Activated T-helper 2 cell treated with anti-CD3 and anti-CD28 coated beads, Interferon-gamma antibody, Interleukin-2, Interleukin-4, amounts not matched to agents 10 μg/mL and 5 μg/mL and 100 μg/mL, durations not matched to agents 14 hours and 24 hours and 36 hours (primary cell): ENCODE measurements at places on chromosomes 5 and 9.

DNA sequence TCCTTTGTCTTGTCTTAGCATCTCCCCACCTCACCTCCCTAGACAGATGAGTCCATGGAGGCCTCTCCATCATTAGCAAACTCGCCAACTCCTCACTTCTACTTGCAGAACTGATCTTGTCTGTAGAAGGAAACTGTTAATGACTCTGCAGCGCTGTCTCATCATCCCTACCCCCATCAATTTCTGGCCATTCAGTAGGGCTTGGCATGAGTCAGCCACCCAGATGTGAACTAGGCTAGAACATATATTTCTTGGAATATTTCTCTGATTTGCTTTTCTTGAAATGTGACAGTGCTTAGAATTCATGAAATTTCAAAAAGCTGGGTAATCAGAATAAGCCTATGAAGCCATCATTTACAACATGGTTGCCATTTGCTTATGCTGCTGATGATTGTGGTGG lies 1125.0 kb upstream of the DMAC1 start:
- no peak for DNase-seq

DNA sequence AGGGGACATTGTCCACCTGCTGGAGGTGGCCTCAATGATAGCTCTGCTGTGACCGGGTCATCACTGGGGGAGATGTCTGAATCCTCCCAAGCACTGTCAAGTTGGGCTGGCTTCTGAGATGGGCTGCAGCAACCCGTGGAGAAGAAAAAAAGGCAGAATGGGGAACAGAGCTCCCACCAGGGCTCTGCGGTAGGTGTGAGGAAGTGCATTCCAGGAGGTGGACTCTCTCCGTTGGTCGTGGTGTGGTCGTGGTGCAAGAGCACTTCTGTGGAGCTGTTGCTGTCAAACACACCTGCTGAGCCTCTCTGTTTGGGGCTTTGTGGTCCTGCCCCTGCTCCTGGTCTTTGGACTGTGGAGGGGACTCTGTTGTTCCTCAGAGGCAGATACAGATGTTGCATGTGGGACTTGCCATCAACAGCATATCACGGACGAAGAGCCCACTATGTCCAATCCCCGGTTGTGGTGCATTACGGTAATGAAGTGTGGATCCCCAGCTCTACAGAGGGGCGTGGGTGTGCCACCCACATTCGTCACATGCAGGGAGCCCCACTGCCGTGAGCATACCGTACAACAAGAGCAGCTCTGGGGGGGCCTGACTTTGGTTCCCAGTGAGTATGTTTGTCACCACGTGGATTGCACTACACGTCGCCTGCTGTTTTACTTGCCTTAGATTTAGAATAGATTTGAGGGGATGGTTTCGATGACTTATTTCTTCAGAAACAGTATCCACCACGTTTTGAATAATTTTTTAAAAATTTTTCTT lies 36.0 kb upstream of the PITX1 start:
- DNase-seq, result no peak

- DNase-seq, result no peak
These were observed 260.4 kb downstream of the FANCC start for GRCh38 chr9:95057101-95057500.

DNA sequence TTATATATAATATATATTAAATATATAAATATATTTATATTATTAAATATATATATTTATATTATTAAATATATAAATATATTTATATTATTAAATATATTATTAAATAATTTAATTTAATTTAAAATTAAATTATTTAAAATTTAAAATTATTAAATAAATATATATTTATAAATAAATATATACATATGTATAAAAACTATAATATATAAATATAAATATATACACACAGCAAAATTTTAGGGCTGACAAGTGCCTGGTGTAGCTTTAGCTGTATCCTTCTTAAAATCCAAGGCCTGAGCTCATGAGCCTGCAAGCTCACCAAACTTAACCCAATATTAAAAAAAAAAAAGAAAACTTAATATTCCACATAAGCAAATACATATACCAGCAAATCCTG lies 53.2 kb downstream of the UBAP2 start:
- no peak for DNase-seq

- DNase-seq, result no peak
These were observed 297.3 kb downstream of the NR3C1 start for GRCh38 chr5:143106174-143106573.

GRCh38 chr5:114238771-114239313 lies 123.0 kb upstream of the KCNN2 start:
- DNase-seq, result no peak

DNA sequence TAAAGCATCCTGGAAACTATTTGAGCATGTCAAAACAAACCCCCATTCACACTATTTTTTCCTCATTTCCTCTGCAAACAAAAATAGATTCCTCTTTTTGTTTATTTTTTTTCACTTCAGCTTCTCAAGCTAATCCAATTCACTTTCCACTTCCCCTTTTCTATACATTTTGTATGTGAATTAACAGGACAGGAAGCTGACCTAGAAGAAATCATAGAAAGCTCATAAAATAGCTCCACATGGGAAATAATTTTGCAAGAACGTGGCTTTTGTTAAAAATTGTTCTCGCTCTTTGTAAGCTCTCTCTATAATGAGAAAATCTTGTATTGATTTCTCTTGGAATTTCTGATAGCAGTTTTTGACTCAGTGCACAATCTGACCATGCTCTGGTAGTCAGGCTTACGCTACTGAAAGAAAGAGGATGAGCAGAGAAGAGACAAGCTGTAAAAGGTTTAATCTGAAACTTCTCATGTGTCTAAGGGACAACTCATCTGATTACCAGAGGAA lies 215.8 kb downstream of the ADAMTS12 start:
- no peak for DNase-seq

DNA sequence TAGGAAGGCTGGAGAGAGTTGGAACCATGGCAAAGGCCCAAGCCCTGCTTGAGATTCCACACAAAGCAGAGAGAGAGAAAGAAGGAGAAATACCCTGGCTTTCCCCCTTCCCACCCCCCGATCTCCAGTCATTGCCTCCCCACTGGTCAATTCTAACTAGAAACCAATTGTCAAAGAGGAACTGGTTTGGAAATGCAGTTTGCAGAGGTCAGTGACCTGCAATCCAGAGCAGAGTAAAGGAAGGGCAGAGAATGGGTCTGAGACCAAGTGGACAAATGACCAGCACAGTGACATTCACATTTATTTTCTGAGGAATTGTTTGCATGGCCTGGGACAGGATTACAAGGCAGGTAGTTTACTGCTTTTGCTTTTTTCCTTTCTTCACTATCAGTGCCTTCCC lies 37.5 kb upstream of the ZFYVE16 start:
- DNase-seq, result no peak

- no peak for DNase-seq
These were observed 123.4 kb downstream of the ARL15 start for GRCh38 chr5:54186912-54187445.
